ENCODE measurements at places on chromosomes 2 and 18.

GRCh38 chr2:47907039-47907781 lies 912 bp upstream of the FBXO11 start:
- peak; percentile 54 for DNase-seq

GRCh38 chr2:192067631-192068030 lies 127.1 kb downstream of the TMEFF2 start:
- DNase-seq = no peak

GRCh38 chr2:49251766-49252165 lies 97.5 kb upstream of the FSHR start:
- DNase-seq = no peak

DNA sequence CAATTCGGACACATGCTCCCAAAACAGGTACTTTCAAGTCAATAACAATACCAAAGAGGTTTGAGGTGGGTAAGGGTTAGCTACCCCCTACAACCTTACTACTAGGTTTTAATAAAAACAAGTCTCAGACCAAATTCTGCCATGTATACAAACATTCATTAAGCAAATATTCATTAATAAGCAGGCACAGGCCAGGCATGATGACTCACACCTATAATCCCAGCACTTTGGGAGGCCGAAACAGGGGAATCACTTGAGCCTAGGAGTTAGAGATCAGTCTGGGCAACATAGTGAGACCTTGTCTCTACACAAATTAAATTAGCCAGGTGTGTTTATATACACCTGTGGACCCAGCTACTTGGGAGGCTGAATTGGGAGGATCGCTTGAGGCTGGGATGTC lies 11.7 kb upstream of the ELAC1 start:
- no peak for DNase-seq

GRCh38 chr2:218217360-218218267 lies 625 bp downstream of the ARPC2 start:
- peak; percentile 73 for DNase-seq

DNA sequence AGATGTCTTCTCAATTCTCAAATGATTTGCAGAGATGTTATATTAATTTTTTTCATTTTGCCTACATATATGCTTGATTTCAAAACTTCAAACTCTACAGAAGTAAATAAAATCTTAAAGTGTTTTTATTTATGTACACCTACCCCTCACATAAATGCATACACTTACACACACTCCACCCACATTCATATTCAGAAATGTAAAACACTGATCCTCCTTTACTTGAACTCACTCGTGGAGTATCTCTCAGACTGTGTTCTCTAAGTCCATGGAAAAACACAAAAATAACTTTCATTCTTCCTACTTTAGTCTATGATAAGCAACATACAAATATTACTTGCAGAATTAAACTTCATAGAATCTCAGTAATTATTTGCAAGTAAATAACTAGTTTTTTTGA lies 209.1 kb upstream of the RBMS1 start:
- DNase-seq = no peak

- no peak for DNase-seq
These were observed 121.4 kb upstream of the COPS8 start for GRCh38 chr2:236964291-236964690.

Measured in CD4-positive, alpha-beta T cell (primary cell).